NCI-H2029 treated with DMSO at 0.1 percent for 48 hours (cell line): ENCODE measurements at places on chromosomes 3 and 15.

DNA sequence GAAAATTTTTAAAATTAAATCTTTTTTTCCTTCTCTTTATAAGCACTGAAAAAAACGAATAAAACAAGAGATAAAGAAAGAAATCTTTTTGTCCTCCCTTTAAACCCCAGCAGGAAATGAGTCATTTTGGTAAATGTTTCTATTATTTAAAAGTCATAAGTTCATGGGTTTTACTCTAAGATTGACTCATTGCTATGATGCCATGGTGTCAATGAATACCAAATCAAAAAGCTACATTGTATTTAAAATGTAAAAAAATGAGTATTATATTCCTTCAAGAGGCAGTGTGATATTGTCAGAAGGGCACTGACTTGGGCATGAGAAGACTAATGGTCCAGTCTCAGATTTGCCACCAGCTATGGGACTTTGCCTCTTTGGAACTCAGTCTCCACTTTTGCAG is 303.4 kb upstream of the DNAJC19 start:
- no peak for DNase-seq

DNA sequence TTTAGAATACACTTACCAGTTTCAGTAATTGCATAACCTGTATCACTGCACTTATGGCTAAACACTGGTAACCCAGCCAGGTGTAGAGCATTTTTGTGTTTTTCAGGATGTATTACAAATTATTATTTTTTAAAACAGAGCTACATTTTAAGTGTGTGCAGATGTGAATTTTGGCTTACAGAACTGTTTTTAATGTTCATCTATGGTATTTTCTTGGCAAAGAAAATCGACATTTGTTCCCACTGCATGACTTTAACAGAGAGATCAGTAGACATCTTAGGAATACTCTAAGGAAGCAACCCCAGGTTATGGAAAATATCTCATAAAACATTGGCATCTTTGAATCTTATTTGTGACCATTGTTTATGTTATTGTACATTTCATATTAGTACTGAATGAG is 73.3 kb downstream of the ATP13A4 start:
- no peak for DNase-seq

DNA sequence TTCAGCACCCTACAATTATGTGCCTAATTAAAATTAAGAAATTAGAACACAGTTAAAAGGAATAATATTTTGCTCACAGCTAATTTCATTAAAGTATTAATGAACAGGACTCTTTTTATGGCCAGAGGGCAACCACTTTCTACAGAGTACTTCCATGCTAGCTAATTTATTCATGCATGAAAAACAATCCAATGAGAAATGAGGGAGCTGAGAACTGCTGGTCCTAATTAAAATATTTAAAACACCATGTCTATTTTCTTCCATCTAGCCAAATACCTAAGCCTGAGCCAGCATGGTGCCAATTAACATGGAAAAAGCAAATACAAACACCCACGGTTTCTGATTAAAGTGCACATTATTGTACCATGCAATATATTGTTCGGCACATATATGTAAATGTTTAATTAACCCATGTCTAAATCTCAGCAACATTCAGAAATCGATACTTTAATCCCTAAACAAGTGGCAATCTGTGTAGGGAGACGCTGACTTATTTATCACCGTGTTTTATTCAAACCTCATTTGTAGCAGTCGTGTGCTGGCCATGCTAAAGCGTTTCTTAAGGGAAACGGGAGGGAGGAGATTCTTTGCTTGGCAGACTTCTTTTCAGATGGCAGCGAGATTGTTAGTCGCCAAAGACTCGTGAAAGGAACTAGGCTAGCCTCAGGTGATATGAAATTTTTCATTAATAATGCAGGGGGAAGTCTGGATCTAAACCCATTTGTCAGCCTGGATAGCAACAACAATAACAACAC is 193.5 kb downstream of the ANXA2 start:
- DNase-seq = no peak

GRCh38 chr3:115651599-115651998 is 28.3 kb downstream of the GAP43 start:
- no peak for DNase-seq

- DNase-seq = no peak
These were observed 323.2 kb downstream of the PLCL2 start for GRCh38 chr3:17207979-17208378.
